ENCODE measurements at places on chromosomes 16 and 17.

GRCh38 chr16:81327447-81328196 is 12.9 kb downstream of the GAN start:
- no peaks in the 10 kb centered on the region for H3K27me3 ChIP-seq

DNA sequence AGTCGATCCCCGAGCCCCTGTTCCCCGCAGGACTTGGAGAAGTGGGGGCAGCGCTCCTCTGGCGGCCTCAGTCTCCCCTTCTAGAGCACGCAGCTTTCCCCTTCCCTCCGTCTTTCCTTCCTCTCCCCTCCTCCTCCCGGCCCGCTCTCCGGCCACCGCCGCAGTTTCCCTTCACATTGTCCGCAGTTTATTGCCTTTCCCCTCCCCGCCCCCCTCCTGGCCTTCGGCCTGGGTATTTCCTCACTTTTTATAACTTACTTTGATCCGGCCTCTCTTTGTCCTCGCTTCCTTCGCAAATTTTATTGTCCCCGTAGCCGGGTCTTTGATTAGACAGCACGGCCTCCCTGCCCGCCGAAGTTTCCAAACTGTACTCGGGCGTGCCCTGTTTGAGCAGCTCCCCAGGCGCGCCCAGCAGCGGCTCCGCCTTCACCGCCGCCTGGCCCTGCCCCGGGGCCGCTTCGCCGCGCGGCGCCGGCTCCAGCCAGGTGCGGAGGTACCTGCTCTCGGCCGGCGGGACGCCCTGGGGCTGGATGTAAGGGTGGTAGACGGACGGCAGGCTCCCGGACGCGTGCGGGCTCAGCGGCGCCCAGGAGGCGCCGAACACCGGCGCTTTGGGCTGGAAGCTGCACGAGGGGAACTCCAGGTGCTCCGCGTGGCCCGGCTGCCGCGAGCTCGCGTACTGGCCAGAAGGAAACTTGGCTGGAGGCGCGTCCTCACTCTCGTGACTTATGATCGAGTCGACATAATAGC is 488 bp downstream of the HOXB9 start:
- peaks cover 18% of the 10 kb centered on the region for H3K4me1 ChIP-seq
- H3K27me3 ChIP-seq = peaks cover 81% of the 10 kb centered on the region
- H3K36me3 ChIP-seq = no peaks in the 10 kb centered on the region
- DNase-seq = peak; percentile 42

GRCh38 chr16:80663078-80663477 is 122.3 kb downstream of the DYNLRB2 start:
- peaks cover 2% of the 10 kb centered on the region for H3K27me3 ChIP-seq
- no peak for DNase-seq
- peaks cover 9% of the 10 kb centered on the region for H3K4me1 ChIP-seq
- H3K4me3 ChIP-seq = no peak overlapping the region
- no peak overlapping the region for H3K27ac ChIP-seq

- no peak for DNase-seq
- H3K27me3 ChIP-seq = no peaks in the 10 kb centered on the region
- peaks cover 38% of the 10 kb centered on the region for H3K36me3 ChIP-seq
- H3K4me3 ChIP-seq = peak overlapping the region; percentile 100
Measured at GRCh38 chr16:29789775-29790182, 772 bp upstream of the KIF22 start.

DNA sequence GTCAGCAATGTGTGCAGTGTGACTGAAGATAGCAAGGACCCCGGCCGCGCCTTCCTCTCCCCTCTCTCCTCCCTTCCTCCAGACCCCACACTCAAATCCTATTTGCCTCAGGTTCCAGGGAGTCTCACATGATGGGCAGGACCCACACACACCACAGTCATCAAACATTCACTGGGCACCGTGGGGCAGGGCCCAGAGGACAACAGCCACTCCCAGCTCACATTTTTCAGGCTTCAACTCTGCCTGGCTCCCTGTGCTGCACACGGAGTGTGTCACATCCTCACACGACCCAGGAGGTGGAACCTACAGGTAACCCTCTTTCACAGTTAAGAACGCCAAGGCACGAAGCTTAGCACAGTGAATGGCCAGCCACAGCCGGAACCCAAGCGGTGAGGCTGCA is 30.5 kb downstream of the PEMT start:
- no peaks in the 10 kb centered on the region for H3K27me3 ChIP-seq
- DNase-seq = no peak
- H3K4me1 ChIP-seq = no peaks in the 10 kb centered on the region
- H3K36me3 ChIP-seq = no peaks in the 10 kb centered on the region

- H3K4me3 ChIP-seq = no peak overlapping the region
- peaks cover 6% of the 10 kb centered on the region for H3K4me1 ChIP-seq
- no peak overlapping the region for H3K27ac ChIP-seq
- peaks cover under 1% of the 10 kb centered on the region for H3K36me3 ChIP-seq
- H3K27me3 ChIP-seq = no peaks in the 10 kb centered on the region
Measured at GRCh38 chr17:28180449-28180848, 138.0 kb downstream of the NLK start.

- no peak for DNase-seq
- peaks cover 61% of the 10 kb centered on the region for H3K36me3 ChIP-seq
- no peak overlapping the region for H3K27ac ChIP-seq
- no peaks in the 10 kb centered on the region for H3K4me1 ChIP-seq
- no peaks in the 10 kb centered on the region for H3K27me3 ChIP-seq
Measured at GRCh38 chr16:4879049-4879448, 31.8 kb downstream of the UBN1 start.

GRCh38 chr16:77014441-77014840 is 176.5 kb upstream of the MON1B start:
- no peak for DNase-seq
- no peak overlapping the region for H3K4me3 ChIP-seq
- H3K4me1 ChIP-seq = no peaks in the 10 kb centered on the region
- H3K36me3 ChIP-seq = no peaks in the 10 kb centered on the region
- no peaks in the 10 kb centered on the region for H3K27me3 ChIP-seq

DNA sequence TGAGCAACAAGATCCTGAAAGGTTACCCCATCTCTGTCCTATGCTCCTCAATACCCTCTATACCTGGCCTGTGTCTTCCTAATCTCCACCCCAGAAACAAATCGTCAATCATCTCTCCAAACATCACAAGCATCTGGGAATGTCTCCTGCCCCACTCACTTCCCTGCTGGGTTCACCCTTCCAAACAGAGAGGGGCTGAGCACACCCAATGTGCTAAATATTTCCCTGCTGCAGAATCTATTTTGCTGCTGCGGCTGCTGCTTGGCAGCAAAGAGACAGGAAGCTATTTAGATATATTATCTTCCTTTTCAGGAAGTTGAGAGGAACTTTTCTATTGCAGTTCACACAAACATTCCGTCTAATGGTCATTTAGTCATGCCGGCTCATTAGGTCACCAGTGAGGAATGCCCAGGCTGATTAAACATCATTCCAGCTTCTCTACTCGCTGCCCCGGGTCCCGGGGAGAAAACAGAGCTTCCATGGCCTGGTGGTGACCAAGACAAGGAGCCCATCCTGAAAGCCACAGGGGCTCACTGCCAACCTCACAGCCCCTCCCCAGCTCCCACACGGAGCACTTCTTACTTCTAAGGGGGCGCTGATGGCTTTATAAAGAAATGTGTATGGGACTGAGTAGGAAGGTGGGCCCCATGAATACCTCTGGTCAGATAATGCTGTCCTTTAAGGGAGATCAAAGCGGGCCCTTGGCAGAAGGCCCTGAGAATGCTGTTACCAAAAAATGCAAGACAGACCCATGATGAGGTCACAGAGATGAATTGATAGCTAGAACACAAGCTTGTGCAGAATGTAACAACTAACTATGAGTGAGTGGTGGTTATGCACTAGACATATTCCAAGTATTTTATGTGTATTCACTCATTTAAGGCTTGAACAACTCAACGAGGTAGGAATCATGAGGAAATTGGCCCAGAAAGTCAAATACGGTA is 218.3 kb downstream of the SOX9 start:
- H3K4me3 ChIP-seq = no peak overlapping the region
- no peaks in the 10 kb centered on the region for H3K36me3 ChIP-seq
- no peak for DNase-seq
- no peak overlapping the region for H3K27ac ChIP-seq

DNA sequence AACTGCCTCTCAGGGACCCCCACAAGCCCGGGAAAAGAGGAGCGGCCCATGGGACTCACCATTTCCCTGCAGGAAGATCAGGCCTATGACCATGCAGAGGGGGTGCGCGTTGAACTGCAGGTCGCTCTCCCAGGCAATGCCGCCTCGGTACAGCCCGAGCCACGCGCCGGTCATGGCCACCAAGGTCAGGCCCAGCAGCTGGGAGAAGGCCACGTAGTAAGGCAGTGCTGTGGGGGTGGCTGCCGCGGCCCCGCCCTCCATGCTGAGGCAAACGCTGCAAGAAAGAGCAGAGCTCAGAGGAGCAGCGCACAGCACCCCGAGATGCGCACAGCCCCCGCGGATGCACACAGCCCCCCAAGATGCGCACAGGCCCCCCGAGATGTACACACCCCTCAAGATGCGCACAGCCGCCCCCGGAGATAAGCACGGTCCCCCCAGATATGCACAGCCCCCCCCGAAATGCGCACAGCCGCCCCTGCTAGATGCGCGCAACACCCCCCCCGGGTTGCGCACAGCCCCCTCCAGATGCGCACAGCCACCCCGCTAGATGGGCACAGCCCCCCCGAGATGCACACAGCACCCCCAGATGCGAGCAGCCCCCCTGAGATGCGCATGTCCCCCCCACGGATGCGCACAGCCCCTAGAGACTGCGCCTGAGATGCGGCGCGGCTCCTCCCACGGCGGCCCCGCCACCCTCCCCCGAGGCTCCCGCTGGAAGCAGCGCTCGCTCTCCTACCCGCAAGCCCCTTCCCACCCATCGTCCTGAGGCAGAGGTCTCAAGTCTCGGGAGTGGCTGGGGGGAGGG is 8.6 kb downstream of the CYB561 start:
- DNase-seq = no peak
- H3K4me3 ChIP-seq = no peak overlapping the region
- no peak overlapping the region for H3K27ac ChIP-seq
- no peaks in the 10 kb centered on the region for H3K27me3 ChIP-seq
- H3K36me3 ChIP-seq = no peaks in the 10 kb centered on the region

- no peaks in the 10 kb centered on the region for H3K27me3 ChIP-seq
- peak within 1 kb of the TSS; percentile 98 for H3K27ac ChIP-seq
- H3K4me3 ChIP-seq = peak within 1 kb of the TSS; percentile 93
- DNase-seq = peak; percentile 94
Measured at GRCh38 chr17:36544307-36545076, at the start of gene GGNBP2. Gene GGNBP2, plus strand, starts transcription at chr17:36544919. Its CDS starts 806 bp downstream, at chr17:36545725.

DNA sequence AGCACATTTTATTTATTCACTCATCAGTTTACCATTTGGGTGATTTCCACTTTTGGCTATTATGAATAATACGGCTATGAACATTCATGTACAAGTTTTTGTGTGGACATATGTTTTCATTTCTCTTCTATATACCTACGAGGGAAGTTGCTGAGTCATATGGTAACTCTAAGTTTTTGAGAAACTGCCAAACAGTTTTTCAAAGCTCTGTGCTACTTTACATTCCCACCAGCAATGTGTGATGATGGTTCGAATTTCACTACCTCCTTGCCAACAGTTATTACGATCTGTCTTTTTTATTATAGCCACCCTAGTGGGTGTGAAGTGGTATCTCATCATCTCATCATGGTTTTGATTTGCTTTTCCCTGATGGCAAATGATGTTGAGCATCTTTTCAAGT is 63.7 kb upstream of the MRTFB start:
- no peak overlapping the region for H3K4me3 ChIP-seq
- peaks cover 21% of the 10 kb centered on the region for H3K27me3 ChIP-seq
- H3K27ac ChIP-seq = no peak overlapping the region
- H3K4me1 ChIP-seq = peaks cover 5% of the 10 kb centered on the region
- no peak for DNase-seq
- no peaks in the 10 kb centered on the region for H3K36me3 ChIP-seq

DNA sequence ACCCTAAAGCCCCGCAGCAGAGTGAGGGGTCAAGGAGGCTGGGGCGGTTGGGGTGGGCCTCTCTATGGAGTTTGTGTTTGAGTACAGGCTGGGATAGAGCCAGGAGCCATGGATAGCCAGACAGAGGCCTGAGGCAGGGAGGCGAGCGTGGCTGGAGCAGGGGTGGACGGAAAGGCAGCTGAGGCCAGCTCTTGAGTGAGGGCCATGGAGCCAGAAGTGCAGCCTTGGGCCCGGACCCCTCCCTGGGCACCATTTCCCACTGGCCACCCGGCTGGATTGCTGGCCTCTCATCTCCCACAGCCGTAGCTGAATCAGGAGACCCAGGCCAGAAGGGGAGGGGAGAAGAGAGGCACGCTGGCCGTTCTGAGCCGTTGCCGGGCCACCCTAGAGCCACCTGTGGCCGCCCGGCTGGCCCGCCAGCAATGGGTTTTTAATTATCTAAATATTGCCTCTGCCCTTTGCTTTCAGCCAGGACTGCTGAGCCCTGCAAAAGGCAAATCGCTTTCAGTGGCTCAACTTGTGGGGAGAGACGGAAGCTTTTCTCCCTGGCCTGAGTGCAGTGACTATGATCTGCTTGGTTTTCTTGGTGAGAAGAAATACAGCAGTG is 75.2 kb upstream of the GSE1 start:
- no peaks in the 10 kb centered on the region for H3K36me3 ChIP-seq
- H3K27me3 ChIP-seq = peaks cover 3% of the 10 kb centered on the region
- H3K4me3 ChIP-seq = no peak overlapping the region
- DNase-seq = no peak
- peaks cover 7% of the 10 kb centered on the region for H3K4me1 ChIP-seq

DNA sequence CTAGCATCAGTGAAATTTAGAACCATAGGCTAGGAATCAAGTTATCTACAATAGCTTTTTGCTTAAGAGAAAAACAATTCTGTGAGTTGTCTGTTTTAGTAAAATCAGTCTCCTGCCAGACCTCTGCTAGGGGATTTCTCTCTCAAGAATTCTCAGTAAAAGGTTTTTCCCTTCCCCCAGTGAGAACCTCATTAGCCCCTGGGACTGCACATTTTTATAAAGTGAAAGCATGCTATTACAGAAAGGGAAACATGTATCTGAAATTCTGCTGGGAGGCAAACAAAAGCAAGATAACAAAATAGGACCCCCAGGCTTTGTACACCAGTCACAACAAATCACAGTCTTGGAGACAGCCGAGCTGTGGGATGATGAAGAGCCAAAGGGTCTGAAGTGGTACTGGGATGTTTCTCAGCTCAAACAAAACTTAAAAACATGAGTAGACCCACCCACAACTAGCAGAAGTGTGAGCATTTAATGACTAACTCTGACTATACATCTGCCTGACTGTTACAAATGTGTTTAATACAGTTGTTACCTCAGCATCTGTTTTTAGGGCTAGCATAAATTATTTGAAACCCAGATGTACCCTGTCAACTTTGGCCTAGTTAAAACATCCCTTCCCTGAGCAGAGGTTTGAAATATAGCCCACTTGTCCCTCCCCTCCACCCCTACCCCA is 20.0 kb upstream of the GLG1 start:
- H3K27me3 ChIP-seq = no peaks in the 10 kb centered on the region
- peaks cover 83% of the 10 kb centered on the region for H3K36me3 ChIP-seq
- no peak overlapping the region for H3K27ac ChIP-seq
- DNase-seq = no peak
- H3K4me3 ChIP-seq = no peak overlapping the region
